ENCODE measurements at places on chromosomes 5 and 9.

- no peak for DNase-seq
Observed at GRCh38 chr5:128579639-128580038, 41.6 kb upstream of the FBN2 start.

DNA sequence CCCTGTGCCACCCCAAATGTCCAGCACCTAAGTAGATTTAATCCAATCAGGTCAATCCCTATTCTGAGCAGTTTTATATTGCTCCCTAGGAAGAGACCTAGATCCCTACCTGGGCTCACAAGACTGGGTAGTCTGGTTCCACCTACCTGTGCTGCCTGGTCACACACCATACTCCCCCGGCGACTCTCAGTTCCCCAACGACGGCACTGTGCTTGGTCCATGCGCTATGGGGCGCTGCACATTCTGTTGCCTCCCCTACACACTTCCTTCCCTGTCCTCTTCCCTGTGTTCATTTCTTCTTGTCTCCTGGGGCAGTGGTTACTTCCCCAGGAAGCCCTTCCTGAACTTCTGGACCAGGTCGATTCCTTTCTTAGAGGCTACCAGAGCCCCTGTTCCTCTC, 109.9 kb upstream of the IL12B start:
- DNase-seq: no peak

DNA sequence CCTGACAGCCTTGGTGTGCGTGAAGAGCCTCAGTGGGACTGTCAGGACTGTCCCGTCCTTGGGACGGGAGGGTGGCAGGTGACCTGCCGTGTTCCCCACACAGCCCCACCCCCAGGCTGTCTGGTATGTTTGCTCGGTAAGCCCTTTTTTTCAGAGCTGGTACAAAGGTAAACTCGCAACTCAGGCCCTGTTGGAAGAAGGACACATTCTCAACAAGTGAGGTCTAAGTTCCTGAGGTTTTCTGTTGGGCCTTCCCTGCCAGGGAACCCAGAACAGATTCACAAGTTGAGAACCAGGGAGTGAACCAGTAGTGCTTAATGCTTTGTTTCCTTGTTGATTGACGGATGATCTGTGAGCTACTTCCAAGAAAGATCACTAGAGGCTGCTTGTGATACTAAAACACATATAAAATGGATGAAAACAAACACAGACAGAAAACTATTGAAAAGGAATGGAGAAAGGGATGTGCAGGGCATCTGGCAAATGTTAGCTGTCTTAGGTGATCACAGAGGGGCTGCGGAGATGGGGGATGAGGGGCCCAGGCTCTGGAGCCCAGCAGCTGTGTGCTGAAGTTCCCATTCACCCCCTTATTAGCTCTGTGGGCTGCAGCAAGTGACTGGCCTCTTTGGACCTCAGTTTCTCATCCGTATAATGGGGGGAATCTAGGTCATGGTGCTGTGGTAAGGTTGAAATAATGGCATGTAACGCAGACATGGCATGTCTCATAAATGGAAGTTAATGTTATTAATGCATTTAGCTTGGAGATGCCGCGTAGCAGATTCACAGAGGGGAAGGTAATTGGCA, 2.7 kb downstream of the NDST1 start:
- no peak for DNase-seq

- DNase-seq: no peak
Observed at GRCh38 chr9:121935739-121936138, 157.4 kb downstream of the TTLL11 start.

- DNase-seq: no peak
Observed at GRCh38 chr5:2695200-2695891, 56.1 kb downstream of the IRX2 start.

DNA sequence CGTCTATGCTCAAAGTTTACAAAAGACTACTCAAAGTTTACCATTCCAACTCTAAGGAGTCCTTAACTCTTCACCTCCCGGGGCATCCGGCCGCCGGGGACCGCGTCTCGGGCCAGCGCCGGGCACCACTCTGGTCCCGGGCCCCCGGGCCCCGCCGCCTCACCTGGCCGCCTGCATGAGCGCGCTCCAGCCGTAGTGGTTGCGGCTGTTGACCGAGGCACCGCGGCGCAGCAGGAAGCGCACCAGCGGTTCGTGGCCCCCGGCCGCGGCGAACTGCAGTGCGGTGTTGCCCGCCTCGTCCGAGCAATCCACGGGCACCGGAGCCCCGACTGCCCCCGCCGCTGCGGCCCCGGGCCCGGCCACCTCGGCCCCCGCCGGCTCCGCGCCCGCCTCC, 388 bp downstream of the ANKS6 start:
- no peak for DNase-seq

DNA sequence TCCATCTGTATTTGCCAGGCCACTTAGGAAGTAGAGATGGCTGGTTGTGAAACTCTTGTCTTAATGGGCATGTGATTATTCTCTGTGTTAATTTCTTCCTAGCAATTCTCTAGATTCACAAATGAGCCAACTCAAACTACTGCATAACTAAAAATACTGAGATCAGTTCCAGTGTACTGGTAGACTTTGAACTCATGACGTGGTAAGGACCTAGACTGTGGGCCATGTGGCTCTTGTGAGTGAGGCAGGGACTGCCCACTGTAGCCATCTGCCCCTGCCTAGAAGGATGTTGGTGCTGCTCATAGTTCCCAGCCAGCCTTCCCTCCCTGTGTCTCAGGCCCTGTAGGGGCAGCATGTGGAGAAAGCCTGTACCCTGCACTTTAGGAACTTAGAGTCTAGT, 47.4 kb downstream of the CYSTM1 start:
- DNase-seq: no peak

GRCh38 chr5:113759505-113759904, 246.0 kb downstream of the YTHDC2 start:
- DNase-seq: no peak

DNA sequence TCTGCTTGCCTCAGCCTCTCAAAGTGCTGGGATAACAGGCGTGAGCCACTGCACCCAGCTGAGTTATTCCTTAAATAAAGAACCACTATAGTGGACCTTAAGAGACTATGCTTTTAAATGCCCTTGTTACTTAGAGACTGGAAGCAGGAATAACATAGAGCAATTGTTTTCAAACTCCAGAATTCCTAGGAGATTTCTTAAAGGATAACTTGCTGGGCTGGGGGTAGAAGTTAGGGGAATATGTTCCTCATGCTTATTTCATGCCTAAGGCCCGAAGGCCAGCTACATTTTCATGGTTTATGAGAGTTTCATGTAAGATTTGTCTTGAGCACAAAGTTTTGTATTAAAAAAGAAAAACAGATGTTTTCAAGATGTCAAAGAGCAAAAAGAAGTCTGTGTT, 48.2 kb downstream of the CSNK1A1 start:
- no peak for DNase-seq

DNA sequence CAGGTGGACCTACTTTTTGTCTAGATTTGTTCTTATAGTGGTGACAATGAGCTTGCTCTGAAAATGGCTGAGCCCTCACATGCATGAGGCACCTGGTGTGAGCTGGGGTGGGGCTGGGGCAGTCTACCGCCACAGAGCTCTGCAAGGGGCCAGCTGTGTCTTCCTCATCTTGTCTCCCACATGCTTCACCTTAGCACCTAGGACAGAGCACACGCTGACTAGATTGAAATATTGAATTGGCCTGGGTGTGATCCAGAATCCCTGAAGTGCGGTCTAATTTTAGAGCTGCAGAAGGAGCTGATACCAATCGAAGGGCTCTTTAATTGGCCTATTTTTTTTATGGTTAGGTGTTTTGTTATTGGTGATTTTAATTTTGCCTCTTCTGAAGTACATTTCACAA, 126.1 kb upstream of the NFIB start:
- DNase-seq: no peak

DNA sequence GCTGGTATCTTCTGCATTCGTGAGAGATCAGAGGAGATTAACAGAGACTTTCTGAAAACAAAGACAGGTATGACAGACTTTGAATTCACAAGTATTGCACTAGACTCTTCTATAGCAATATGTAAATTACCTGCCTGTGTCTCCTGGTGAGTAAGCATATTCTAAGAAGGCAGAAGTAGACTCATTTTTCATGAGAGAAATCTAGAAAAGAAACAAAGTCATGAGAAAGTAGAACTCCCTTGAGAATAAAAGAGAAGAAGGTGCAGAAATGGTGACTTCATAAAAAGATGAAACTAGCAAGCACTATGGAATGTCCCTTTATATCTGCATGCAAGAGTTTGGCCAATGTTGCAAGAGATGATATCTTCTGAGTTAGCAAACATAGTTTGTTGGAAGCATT, 419.8 kb downstream of the DMRT2 start:
- no peak for DNase-seq

GRCh38 chr9:114947058-114947457, 16.7 kb upstream of the TNFSF8 start:
- no peak for DNase-seq

GRCh38 chr5:160655717-160656116, 196.3 kb downstream of the ATP10B start:
- DNase-seq: no peak

GRCh38 chr9:120431268-120431667, 148.7 kb downstream of the CDK5RAP2 start:
- DNase-seq: no peak

- DNase-seq: no peak
Observed at GRCh38 chr9:85056203-85056572, 386.7 kb downstream of the NTRK2 start.

- DNase-seq: no peak
Observed at GRCh38 chr5:171275841-171276544, 33.1 kb upstream of the TLX3 start.

DNA sequence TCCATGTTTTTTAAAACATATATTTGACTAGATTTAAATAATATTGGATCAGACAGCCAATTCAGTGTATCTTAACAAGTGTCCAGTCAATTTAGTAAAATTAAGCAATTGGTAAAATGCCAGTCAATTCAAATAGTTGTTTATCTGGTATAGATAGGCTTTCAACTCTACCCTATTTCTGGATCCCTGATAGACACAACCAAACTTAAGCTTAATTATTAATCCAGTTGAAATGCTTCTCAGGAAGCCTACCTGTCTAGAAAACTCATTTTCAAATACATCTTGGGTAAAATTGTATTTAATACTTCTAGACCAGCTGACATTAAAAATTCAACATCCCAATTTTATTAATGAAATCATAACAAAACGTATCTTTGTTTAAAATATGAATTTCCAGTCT, 710.8 kb upstream of the GRAMD2B start:
- DNase-seq: no peak

GRCh38 chr5:133969654-133970324, 1.4 kb upstream of the C5orf15 start:
- no peak for DNase-seq

DNA sequence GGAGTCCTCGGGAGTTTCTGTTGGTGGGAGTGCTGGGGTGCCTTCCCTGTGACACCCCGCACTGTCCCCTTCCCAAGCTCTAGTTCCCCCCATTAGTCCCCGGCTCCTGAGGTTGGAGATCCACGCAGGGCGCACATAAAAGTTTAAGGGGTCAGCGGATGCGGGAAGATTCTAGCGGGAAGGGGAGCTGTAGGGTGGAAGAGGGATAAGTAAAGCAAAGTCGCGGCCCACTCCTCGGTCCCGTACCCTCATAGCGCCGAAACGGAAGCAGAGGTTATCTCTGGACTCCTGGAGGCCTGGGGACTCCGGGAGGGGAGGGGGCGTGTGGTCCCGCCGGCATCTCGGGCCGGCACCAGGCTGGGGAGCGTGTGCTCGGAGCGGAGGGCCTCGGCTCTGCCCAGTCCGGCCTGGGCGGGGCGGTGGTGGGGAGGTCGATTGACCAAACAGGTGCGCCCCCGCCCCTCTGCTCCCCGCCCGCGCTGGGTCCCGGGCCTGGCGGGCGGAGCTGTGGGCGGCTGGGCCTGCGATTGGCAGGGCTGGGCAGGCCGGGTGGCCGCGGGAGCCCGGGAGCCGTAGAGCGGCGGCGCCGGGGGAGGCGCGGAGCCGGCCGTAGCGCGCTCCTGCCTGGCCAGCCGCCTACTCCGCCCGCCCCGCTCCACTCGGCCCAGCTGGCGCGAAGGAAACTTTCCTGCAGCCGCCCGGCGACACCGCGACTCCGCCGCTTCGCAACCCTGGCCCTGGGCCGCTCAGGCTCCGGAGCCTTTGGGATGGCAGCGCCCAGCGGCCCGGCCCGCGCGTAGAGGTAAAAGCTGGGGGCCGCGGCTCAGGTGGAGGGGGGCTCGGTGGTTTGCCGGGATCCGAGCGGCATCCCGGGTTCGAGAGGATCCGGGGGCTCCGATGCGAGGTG, 52.2 kb upstream of the DAB2IP start:
- no peak for DNase-seq

DNA sequence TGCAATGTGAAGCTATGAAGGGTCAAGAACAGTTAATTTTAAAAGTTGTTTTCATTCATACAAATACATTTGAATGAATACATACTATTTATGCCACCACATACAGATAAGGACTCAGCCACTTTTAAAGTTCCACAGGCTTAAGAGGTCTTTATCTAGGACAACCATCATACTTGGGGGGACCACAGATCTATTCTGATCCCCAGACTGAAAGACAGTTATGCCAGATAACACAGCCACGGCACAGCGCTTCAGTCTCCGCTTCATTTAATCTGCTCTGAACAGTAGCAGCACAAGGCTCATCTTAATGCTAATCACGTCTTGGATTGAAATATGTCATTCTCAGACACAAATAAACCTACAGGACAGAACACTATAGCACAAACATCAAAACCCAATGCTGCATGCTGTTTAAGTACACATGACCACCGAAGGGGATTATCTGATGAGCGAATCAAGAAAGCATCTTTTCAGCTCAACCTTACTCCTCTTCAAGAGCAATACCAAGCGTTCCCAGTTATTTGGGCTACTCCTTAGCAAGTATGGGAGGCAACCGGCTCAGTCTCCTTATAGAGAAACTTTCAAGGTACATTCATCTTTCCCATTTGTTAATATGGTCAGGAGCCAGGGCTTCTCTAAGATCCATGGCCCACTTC, 33.3 kb downstream of the PUM3 start:
- no peak for DNase-seq

GRCh38 chr5:173772384-173773059, 115.6 kb upstream of the CPEB4 start:
- no peak for DNase-seq

DNA sequence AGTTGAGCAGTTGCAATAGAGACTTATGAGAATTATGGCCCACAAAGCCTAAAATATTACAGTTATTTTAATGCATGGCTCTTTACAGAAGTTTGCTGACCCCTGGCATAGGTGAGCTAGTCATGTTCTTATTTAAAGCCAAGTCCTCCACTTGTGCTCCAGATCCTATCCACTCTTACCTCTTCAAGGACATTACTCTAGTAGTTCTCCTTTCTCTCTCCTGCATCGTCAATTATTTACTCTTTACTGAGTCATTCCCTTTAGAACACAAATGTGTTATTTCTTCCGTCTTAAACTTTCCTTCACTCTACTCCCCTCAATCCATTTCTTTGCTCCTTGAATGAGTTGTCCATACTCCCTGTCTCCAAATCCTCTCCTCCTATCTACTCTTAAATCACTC, 20.6 kb upstream of the TRAF1 start:
- no peak for DNase-seq
